Hepatocyte (in vitro differentiated cells): ENCODE measurements at places on chromosomes 4 and X. TPM values are rescaled to one million over a fixed set of nuclear protein-coding genes. Genes with fewer than 3 reads are reported as not detected.

Gene PPID
- 43.1 and 49.3 TPM in 2 replicates for polyA plus RNA-seq

Gene MAGIX
- polyA plus RNA-seq, result 7.1 and 13.4 TPM in 2 replicates

Gene MAGEC3
- 0.40 TPM in 1 of 2 replicates, not detected in the other for polyA plus RNA-seq

Gene CXCL9
- not detected in 2 replicates for polyA plus RNA-seq

Gene SORBS2
- 43.4 and 60.0 TPM in 2 replicates for polyA plus RNA-seq

Gene BANK1
- 0.29 and 2.2 TPM in 2 replicates for polyA plus RNA-seq

Gene HELT
- not detected in 2 replicates for polyA plus RNA-seq

Gene SNX25
- 13.5 and 16.5 TPM in 2 replicates for polyA plus RNA-seq
